ENCODE measurements at places on chromosomes 1 and 21.

DNA sequence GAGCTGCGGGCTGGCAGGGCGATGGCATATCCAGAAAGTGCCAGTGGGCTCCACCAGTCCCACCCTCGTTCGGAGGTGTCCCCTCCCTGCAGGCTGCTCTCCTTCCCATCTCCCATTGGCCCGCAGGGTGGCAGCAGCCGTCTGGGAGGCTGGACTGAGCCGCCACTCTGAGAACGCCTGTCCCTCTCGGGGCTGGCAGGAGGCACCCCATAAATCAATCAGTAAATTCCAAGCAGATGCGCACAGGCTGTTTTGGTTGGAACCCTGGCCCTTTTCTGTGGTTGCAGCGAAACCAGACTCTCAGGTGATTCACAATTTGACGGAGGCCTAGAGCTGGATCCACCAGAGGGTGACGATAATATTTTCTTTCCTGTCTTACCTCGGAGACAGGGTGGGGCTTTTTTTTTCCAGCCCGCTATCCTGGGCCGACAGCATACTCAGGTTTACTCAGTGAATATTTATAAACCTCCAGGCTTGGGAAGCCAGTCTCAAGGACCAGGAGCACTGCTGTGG, 99.7 kb downstream of the GLIS1 start:
- DNase-seq, result peak; percentile 58

DNA sequence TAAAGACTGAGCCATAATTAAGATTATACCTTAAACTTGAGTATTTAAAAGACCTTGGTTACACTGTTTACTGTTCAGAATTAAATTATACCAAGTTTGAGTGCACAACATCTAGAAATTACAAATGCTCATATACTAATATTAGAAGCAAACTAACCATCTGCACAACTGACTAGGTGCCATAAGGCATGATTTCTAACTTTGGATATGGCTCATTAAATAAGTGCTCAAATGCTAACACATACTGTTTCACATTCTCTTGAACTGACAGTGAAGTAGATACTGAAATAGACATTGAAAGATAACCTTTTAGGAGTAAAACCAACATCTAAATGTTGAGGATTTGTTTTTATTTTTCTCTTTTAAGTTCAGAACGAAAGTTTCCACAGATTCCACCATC, 74.1 kb downstream of the PRKAA2 start:
- no peak for DNase-seq

GRCh38 chr1:182862827-182863226, 23.7 kb downstream of the DHX9 start:
- DNase-seq, result no peak

- no peak for DNase-seq
These were observed 395.6 kb upstream of the PBX1 start for GRCh38 chr1:164163289-164163849.

- DNase-seq, result no peak
These were observed 52.0 kb upstream of the CYYR1 start for GRCh38 chr21:26624983-26625519.

All from MM.1S (cell line).